ENCODE measurements at places on chromosomes 3 and 15. TPM values are rescaled to one million over a fixed set of nuclear protein-coding genes. Genes with fewer than 3 reads are reported as not detected.

Gene CELF6
- not detected for total RNA-seq

Gene NDN
- not detected for total RNA-seq

Gene EPHB1
- total RNA-seq: 0.46 TPM

Gene CYP1A2
- not detected for total RNA-seq

Gene ZBTB20
- 4.1 TPM for total RNA-seq
